ENCODE measurements at places on chromosomes 6 and 20. TPM values are rescaled to one million over a fixed set of nuclear protein-coding genes. Genes with fewer than 3 reads are reported as not detected.

DNA sequence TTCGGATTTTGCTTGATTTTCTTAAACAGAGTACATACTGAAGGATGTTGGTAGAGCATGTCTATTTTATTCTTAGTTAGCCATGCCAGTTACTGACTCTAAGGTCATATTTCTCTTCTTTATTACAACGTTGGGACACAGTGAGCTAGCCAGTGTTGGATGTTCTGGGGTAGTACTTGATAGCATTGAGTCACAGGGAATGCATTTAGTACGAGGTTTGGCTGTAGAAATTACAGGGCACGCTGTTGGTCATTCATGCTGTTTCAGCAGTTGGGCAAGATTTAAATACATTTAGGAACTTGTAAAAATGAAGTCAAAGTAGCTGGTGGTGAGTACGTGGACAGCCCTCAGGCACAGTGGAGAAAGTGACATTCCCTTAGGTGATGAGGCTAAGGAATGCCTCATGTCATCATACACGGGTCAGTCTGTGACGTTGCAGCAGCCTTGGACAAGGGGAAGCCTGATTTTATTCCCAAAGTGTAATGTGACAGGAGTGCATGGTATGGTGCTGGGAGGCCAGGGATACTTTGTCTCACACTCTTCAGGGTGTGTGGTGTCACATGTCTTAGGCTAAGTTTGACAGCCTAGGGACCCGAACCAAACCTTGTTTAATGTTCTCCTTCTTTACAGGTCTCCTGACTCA, 57.7 kb upstream of the SLC22A1 start:
- no peak for DNase-seq

GRCh38 chr6:150004783-150005717, 20.3 kb downstream of the RAET1L start:
- DNase-seq = peak; percentile 95

- no peak for DNase-seq
Measured at GRCh38 chr6:148385379-148385778, 42.7 kb downstream of the SASH1 start.

DNA sequence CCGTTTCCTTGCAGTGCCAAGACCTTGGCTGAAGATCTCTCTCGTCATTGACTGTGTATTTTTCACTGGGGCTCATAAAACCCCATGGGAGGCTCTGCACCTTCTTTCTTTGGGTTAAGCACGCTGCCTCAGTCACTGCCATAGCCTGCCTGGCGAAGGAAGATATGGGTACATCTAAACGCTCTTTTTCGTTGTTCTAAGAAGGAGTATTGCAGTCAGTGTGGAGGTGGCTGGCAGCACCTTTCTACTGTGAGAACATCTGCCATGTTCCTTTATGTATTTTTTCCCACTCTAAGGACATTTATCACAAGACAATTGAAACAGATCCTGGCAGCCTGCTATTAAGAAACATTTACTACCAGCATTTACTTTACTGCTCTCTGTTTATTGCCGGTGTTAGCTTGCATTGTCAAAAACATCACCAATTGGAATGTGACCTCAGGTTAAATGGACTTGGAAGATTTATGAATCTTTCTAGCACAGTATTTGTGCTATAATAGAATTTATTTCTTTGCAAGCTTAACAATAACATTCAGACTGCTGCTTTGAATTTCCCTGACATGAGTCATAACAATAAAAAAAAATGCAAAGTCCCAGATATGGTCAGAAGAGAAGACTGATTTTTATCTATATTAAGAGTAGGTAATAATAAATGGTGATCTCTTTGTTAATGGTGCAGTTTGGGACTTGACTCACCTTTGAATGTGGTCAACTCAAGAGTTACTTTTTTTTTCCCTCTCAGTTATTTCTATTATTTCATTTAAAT, 62.2 kb upstream of the CLDN20 start:
- no peak for DNase-seq

DNA sequence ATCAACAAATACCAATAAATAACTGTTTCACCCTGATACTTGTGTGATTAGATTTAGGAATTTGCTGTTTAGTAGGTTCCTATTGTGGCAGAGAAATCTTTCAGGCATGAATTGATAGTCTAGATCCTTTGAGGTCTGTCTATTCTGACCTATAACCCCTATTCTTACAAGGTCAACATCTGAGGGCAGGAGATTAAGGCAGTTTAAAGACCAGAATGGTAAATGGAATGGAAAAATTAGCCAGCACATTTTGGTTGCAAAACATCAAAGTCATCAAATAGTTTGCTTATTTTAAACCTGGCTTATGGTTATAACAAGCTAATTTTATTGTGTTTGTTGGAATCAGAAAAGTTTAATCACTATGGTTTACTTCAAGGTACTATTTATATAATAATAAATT, 78.4 kb downstream of the LIN28B start:
- DNase-seq = no peak

- no peak for DNase-seq
Measured at GRCh38 chr6:11663519-11663918, 115.1 kb downstream of the ADTRP start.

DNA sequence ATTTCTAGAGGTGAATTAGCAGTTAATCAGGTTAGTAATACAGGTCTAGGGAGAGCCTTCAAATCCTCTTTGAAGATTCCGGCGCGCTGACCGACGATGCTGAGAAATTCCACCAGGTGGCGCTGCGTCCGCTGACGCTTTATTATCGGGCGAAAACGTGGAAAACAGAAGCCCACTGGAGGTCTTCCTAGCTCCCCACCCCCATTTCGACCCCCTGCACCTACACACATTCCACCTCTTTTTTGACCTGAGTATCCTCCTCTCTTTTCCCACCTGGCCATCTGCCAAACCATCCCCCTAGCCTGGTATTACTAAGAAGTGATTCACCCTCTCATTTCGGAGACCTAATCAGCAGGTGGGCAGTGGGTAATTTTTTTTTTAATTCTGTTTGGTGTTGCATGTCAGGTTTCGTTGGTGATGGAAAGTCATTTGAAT, 65.4 kb upstream of the RIN2 start:
- peak; percentile 37 for DNase-seq

- DNase-seq = peak; percentile 42
Measured at GRCh38 chr6:82365016-82365795, 1.6 kb downstream of the TPBG start.

GRCh38 chr6:168660400-168660945, 219.5 kb downstream of the SMOC2 start:
- DNase-seq = no peak

- no peak for DNase-seq
Measured at GRCh38 chr20:1688886-1689538, 31.4 kb upstream of the SIRPG start.

- DNase-seq = no peak
Measured at GRCh38 chr6:140845701-140846100, 1287.0 kb upstream of the GJE1 start.

DNA sequence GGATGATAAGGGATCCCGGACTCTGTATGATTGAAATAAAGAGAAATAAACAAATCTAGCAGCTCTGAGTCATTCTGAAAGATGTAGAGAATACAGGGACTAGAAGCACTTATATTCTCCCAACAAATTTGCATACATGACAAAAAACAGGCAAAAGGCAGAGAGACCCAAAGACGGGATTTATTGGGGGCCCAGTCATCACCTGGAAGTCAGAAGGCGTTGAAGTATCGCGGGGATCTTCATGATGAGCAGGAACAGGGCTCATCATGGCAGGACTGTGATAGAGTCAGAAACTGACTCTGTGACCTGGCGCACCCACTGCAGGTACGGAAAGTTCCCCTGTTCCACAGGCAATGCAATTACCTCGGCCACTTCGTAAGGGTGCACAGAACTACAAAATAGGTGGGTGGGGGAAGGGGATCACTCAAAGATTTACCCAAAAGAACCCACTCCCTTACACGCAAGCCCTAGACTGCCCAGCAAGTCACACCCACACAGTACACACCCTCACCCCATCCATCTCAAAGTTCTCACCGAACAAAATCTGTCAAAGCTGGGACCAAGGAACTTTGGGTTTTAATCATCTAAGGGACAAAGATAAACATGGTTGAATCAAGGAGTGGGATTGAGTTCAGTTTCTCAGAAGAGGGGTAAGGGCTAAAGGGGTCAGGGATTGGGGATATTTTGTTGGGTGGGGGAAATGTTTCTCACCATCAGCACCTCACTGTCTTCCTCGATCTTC, 1.4 kb downstream of the CUTA start:
- no peak for DNase-seq

GRCh38 chr6:32840604-32841246, 2.2 kb upstream of the TAP2 start:
- DNase-seq = no peak

DNA sequence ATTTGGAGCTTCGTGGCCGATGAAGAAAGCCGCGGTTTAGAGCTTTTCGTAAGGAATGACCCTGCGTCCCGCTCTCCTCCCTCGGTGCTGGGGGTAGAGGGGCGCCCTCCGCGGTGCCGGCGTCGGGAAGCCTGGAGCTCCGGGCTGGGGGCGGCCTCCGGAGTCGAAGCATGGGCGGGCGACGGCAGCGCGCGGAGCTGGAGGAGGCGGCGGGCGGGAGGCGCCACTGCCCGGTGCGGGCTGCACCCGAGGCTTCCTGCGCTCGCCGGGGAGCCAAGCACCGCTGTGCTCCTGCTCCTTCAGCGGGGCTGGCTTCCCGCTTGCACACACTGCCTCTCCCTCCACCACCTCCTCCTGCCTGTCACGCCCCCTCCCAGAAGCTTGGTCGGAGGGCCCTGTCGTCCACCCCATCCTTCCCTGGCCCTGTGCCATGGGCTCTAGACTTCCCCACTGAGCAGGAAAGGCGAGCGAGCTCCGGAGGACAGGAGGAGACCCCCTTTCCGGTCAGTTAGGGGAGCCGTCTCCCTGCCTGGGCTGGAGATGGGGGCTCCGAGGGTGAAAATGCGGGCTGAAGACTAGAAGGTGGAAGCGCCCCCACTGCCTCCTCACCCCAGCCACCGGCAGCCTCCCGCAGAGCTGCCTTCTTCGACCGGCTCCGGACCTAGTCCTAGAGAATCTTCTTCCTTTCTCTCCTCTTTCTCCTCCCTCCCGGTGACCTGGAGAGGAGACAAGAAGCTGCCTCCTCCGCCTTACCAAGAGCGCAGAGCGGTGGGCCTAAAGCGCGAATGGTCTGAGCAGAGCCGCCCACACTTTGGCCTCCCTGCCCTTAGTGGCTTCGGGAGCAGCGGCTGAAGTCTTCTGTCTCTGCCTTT, 1.8 kb downstream of the CDH4 start:
- no peak for DNase-seq

- DNase-seq = no peak
Measured at GRCh38 chr6:15398633-15399275, 152.9 kb downstream of the JARID2 start.

- DNase-seq = no peak
Measured at GRCh38 chr20:24607402-24607801, 138.0 kb downstream of the SYNDIG1 start.

Gene EFCAB8
- not detected for polyA plus RNA-seq

Gene FRMD1
- polyA plus RNA-seq = 0.11 TPM

Gene PLCB1
- 2.5 TPM for polyA plus RNA-seq

Gene FRK
- polyA plus RNA-seq = 1.4 TPM

Gene RBM24
- polyA plus RNA-seq = 127 TPM

Gene KCNK16
- not detected for polyA plus RNA-seq

Gene ZSCAN23
- 0.42 TPM for polyA plus RNA-seq

Measured in heart left ventricle (tissue), 16 donors.